Activated T-helper 17 cell treated with anti-CD3 and anti-CD28 coated beads, Interleukin-2, amount 50 U/mL, for 72 hours (primary cell): ENCODE measurements at places on chromosomes 12 and 14. TPM values are rescaled to one million over a fixed set of nuclear protein-coding genes. Genes with fewer than 3 reads are reported as not detected.
A peak's percentile ranks its signal among the peaks of the same experiment; 100 is the strongest.

DNA sequence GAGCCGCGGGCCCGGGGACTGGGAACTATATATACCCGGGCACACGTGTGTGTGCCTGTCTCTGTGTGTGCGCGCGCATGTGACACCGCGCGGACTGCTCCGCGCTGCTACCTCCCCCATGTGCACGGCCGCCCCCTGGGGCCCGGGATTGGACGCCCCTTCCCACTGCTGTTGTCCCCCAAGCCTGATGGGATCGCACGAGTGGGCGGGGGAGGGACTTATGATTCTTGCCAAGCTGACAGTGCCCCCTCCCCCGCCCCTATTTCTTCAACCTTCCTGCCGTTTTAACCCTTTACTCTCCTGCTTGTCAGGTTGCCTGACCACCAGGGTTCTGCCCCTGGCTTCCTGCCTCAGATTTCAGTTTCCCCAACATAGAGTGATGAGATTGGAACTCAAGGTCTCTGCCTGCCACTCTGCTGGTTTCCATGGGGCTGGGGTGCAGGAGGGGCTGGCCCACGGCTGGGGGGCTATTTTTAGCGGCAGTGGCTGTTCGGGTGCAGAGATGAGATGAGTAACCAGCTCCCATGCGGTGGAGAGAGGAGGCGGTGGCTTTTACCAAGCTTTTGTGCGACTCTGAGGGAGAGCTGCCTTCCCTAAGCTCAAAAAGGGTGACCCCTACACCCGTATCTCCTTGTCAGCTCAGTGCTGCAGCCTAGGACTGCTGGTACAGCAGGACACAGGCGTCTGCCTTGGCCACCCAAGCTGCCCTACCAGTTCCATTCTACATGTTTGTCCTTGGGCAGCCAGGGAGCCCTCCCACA is at the start of gene DDN:
Gene DDN, minus strand, starts transcription at position 5 of the 761 bp plus-strand sequence. CDS start 88 bp downstream, outside the sequence.
- ATAC-seq = peak; percentile 49

Gene ITPK1
- total RNA-seq = 48.9 TPM

DNA sequence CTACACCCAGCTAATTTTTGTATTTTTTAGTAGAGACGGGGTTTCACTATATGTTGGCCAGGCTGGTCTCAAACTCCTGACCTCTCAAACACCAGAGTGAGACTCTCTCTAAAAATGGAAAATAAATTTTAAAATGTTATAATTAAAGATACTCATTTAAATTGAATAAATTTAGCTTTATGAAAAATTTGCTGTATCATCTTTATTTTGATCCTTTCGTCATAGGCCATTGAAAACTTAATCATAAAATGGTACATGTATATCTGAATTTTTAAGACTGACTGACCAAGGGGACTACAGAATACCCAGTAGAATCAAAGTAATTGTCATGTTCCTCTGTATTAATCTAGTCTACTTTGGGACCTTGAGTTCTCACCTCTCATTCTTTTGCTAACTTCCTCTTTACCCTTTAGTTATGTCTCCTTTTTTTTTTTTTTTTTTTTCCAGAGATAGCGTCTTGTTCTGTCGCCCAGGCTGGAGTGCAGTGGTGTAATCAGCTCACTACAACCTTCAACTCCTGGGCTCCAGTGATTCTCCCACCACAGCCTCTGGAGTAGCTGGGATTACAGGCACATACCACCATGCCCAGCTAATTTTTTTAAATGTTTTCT is 9.5 kb downstream of the RAB5B start:
- no peak for ATAC-seq

GRCh38 chr12:100199023-100199346 is 1.6 kb upstream of the ACTR6 start:
- no peak for ATAC-seq

Gene IL22
- total RNA-seq = 52.3 TPM

GRCh38 chr12:117967043-117967442 is 1.7 kb downstream of the KSR2 start:
- ATAC-seq = no peak

- no peak for ATAC-seq
These were observed 9.8 kb downstream of the FAM181A start for GRCh38 chr14:93936926-93937325.
